ENCODE measurements at places on chromosomes 13 and 19.
A peak's percentile ranks its signal among the peaks of the same experiment; 100 is the strongest.

DNA sequence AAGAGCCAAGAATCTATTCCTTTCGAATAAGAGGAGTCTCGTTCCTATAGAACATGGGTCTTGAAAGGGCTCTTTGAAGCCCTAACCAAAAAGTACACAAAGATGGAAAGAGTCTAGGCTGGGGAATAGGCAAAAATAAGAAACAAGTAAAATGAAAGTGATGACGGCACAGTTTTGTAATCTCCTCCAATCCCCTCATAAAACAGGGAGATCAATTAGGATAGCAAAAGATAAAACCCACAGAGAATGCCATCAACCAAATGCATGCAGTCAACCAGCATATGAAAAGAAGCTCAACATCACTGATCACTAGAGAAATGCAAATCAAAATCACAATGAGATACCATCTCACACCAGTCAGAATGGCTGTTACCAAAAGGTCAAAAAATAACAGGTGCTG lies 122.4 kb upstream of the LSM14A start:
- no peak for DNase-seq

DNA sequence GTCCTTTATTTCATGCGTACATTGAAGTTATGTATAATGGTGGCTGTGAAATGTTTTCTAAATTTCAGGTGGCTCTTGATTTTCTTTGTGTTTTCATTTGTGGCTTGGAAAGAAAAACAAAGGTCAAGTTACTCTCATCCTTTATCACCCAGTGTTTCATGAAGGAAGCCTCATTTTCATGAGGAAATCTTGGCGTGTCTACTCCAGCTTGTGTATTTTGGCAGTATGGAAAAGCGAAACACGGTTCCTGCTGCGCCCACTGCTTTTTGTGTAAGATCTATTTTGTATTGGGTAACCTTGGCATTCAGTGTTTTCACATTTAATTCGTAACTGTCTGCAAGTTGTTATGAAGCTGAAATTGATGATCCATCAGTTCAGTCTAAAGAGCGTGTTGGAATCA lies 147.0 kb upstream of the RNF113B start:
- DNase-seq, result no peak

DNA sequence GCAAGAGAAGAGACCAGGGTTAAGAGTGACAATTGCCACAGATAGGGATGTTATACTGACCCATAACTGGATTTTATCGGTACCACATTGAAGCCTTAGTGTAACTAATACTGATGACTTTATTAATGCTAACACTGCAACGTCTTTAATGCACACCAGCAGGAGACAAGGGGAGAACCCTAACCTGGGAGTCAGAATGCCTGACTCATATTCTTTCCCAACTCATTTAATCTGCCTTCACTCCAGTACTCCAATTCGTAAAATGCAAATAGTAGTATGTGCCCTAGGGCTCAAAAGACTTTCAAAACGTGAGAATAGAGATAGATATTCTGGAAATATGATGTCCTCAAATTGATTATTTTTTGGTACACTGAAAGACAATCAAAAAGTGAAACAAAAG lies 62.4 kb downstream of the GPC6 start:
- DNase-seq, result no peak

GRCh38 chr19:54338521-54338920 lies 441 bp downstream of the LILRA4 start:
- no peak for DNase-seq

DNA sequence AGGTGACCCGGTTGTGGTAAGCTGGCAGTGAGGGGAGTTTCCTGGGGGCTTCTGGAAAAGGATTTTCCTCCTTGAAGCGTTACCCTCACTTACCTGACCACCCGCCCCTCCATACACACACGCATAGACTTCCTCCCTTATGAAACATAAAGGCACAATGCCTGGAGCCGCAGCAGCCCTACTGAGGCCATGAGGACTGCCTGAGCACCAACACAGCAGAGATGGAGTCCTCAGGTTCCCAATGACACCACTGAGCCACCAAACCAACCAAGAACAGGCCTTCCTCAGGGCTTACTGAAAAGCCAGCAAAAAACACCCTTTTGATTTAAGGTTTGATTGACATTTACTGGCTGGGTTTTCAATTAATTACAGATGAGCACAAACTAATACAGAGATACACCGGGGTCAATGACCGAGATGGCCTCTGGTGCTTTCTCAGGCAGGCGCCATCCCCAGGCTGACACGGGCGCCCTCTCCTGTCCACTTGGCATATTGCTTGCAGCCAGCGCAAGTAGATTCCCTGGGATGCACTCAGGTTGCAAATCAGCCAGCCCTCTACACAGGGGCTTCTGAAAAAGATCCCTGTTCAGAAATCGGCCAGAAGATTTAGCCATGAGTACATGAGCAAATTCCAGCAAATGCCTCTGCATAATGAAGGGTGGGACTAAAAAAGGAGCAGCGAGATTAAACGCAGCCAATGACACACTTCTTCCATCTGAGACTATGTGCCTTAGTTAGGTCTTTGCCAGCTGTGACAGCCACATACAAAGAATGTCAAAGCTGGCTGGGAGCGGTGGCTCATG lies 14.8 kb downstream of the OPA3 start:
- peak; percentile 57 for DNase-seq

DNA sequence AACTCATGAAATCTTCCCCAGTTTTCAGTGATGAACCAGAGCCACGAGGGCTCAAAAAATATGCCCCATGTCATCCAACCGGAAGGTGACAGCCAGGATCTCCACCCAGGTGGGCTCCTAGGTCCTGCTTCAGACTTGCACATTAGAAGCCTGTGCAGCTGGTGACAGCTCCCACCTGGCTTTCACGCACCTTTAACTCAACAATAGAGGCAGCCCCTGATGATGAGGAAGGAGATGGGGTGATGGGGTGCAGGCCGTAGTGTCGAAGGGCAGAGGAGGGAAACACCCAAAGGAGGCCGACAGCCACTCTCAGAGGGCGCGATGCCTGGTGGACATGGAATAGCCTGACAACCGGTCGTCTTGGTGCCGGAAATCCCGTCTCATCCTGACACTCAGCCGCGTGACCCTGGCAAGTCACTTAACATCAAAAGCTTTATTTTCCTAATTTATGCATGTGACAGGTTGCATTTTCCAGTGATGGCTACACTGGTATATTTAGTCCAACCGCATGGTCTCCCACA lies 118.0 kb downstream of the SOX1 start:
- DNase-seq, result no peak

- no peak for DNase-seq
Observed at GRCh38 chr19:45576682-45577081, 7.9 kb downstream of the OPA3 start.

- peak; percentile 67 for DNase-seq
Observed at GRCh38 chr19:34336781-34337271, 28.2 kb upstream of the GPI start.

- DNase-seq, result no peak
Observed at GRCh38 chr13:43375797-43376465, 352.5 kb downstream of the DNAJC15 start.

DNA sequence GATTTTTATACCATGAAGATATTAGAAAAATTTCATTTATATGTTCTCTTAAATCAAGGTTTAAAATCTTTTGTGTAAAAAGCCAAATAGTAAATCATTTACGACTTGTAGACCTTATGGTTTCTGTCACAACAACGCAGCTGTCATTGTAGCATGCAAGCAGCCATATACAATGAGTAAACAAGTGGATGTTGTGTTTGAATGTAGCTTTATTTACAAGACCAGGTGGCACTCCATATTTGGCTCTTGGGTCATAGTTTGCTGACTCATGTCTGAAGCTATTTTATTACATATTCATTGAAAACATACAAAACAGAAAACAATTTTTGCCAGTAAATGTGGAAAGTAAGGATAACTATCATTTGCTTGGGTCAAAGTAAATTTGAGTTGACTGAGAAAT lies 930.8 kb downstream of the SLITRK5 start:
- no peak for DNase-seq

- no peak for DNase-seq
Observed at GRCh38 chr13:78383071-78383484, 220.3 kb downstream of the POU4F1 start.

- no peak for DNase-seq
Observed at GRCh38 chr13:111217641-111218040, 102.5 kb downstream of the ARHGEF7 start.

GRCh38 chr13:73421310-73421912 lies 362.6 kb downstream of the KLF5 start:
- DNase-seq, result peak; percentile 33
